ENCODE measurements at places on chromosomes 1 and 21. TPM values are rescaled to one million over a fixed set of nuclear protein-coding genes. Genes with fewer than 3 reads are reported as not detected.

LCE1B gene
- not detected for total RNA-seq

SLC25A33 gene
- 10.6 TPM for total RNA-seq

DNASE2B gene
- not detected for total RNA-seq

FABP3 gene
- 2.3 TPM for total RNA-seq

OVAAL gene
- total RNA-seq, result not detected

CELA3B gene
- total RNA-seq, result not detected

CNIH3 gene
- 3.0 TPM for total RNA-seq

Measured in thyroid gland (tissue), 4 donors.